CD4-positive, alpha-beta T cell treated with Interleukin-6 at 100 ng/mL for 8 hours (primary cell): ENCODE measurements at places on chromosomes 4 and X.

GRCh38 chr4:6393066-6393465 is 79.3 kb downstream of the PPP2R2C start:
- DNase-seq: no peak

DNA sequence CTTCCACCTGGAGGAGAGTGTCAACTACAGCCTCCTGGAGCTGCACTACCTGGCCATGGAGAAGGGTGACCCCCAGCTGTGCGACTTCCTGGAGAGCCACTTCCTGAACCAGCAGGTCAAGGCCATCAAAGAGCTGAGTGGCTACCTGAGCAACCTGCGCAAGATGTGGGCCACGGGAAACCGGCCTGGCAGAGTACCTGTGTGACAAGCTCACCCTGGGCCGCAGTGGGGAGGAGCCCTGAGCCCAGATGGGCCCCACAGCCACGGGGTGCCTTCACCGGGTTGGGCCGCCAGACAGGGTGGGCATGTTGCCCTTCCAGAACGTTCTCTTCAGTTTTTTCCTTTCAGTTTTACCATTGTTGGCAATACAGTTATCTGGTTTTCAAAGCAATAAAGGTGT is 15.2 kb upstream of the FAM47A start:
- no peak for DNase-seq

GRCh38 chr4:140581078-140581477 is 12.3 kb upstream of the UCP1 start:
- DNase-seq: no peak

- DNase-seq: no peak
Observed at GRCh38 chr4:181982437-181982836, 260.8 kb upstream of the TENM3 start.

DNA sequence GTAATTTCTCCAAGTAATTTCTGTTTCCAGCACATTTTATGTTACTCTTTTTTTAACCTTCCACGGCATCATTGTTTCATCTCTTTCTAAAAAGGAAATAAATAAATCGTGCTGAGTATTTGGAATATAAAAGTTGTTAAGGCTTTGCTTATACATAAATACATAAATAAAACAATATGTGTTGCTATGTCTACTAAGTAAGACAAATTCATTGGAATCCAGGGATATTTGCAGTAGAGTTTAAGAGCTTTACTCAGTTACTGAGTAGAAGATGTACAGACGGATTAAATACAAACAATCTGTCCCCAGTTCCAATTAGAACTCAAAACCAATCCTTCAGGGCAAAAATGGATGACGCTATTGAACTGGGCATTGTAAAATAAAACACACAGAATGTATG is 1.4 kb downstream of the ARHGAP24 start:
- no peak for DNase-seq

DNA sequence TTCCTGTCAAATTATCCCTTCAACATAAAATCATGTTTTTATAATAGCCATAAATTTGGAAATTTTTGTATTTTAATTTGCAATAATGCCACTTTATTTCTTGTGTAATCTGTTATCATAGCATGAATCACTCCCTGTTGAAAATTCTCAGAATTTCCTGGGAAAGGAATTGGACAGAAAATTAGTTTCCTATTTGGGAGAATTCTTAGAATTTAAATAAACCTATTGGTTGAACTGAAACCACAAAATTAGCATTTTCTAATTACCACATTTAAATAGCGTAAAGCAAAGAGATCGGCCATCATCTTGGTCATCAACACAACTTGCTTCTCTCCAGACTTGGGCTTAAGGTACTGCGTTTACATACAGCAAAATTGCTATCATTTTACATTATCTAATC is at the start of gene CSN1S1:
Gene CSN1S1, plus strand, starts transcription at position 301 of the 400 bp plus-strand sequence. CDS start 1,488 bp downstream, outside the sequence.
- DNase-seq: no peak

GRCh38 chr4:168131196-168131595 is 38.9 kb downstream of the ANXA10 start:
- DNase-seq: no peak

DNA sequence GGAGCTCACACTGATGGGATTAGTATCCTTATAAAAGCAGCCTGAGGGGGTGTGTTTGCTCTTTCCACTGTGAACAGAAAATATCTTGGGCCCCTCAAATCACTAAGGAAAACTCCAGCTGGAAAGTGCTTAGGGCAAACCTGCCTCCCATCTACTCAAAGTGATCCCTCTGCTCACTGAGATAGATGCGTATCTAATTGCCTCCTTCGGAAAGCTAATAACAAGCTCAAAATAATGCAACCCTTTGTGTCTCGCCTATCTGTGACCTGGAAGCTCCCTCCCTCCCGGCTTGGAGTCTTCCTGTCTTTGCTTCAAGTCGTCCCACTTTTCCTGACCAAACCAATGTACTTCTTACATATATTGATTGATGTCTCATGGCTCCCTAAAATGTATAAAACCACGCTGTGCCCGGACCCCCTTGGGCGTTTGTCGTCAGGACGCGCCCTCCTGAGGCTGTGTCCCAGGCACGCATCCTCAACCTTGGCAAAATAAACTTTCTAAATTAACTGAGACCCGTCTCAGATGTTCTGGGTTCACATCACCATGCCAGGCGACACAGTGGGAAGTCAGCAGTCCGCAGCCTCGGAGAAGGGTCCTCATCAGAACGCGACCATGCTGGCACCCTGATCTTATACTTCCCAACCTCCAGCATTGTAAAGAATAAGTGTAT is 34.1 kb upstream of the SORCS2 start:
- no peak for DNase-seq

GRCh38 chr4:105116616-105117319 is 29.9 kb upstream of the TET2 start:
- no peak for DNase-seq

GRCh38 chr4:183136855-183137254 is 37.8 kb downstream of the WWC2 start:
- DNase-seq: no peak

GRCh38 chrX:9947131-9947794 is 19.9 kb upstream of the CLDN34 start:
- DNase-seq: no peak

- DNase-seq: no peak
Observed at GRCh38 chr4:140497747-140498636, at the start of gene MGAT4D. Gene MGAT4D, minus strand, starts transcription at chr4:140498293. Its CDS starts 71 bp downstream, at chr4:140498222.

DNA sequence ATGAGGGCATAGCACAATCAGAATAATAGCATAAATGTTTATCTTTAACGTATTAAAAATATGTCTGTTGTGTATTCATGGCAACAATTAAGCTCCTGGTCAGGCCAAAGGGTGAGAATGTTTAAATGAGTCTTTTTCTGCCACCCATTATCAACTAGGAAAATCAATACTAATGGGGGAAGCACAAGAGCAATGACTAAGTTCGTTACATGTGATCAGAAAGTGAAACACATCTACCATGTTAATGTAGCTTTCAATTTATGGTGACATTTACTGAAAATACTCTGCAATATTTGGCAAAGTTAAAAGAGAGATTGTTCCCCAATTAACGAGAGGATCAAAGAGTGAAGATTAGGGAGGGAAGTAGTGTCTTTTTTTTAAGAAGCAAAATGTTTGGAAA is 143.7 kb downstream of the NAA11 start:
- DNase-seq: no peak

DNA sequence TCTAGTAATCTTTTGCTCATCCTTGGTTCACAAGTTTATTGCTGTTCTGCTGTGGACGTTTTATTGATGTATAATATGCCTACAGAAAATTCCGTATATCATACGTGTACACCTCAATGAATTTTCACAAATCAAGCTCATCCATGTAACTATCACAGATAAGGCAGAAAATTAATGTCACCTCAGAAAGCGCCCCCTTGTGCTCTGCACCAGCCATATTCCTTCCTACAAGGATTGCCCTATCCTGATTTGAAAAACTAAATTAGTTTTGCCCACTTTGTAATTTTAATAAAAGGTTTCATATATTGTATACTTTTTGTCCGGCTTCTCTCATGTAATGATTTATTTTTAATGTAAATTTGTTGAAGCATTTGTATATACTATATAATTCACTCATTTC is 390.8 kb downstream of the ADGRL3 start:
- no peak for DNase-seq

GRCh38 chr4:53314252-53314651 is 51.6 kb downstream of the SCFD2 start:
- no peak for DNase-seq

GRCh38 chrX:151725338-151725614 is 9.3 kb upstream of the CNGA2 start:
- no peak for DNase-seq

DNA sequence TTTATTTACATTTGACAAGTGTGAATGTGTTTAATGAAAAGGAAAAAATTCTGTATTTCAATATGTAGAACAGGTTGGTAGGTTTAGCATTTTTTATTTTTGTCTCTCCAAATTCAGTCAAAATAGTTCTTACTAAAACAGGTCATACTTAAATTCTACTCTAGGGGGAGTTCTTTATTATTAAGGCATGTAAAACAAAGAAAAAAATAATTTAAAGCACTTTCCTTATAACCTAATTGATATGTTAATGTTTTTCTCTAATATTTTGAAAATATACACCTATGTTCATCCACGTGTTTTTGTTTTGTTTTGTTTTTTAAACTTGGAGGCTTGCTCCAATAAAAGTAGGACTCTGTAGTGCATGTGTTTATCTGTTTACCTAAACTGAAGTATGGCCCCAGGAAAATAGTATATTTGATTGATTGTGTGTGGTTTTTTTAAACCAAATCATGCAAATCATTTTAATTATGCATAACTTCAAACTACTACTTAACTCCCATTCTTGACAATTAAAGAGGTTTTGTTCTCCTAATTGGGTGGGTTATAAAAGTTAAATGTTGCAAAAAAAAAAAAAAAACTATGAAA is 562.7 kb downstream of the RPA4 start:
- no peak for DNase-seq

DNA sequence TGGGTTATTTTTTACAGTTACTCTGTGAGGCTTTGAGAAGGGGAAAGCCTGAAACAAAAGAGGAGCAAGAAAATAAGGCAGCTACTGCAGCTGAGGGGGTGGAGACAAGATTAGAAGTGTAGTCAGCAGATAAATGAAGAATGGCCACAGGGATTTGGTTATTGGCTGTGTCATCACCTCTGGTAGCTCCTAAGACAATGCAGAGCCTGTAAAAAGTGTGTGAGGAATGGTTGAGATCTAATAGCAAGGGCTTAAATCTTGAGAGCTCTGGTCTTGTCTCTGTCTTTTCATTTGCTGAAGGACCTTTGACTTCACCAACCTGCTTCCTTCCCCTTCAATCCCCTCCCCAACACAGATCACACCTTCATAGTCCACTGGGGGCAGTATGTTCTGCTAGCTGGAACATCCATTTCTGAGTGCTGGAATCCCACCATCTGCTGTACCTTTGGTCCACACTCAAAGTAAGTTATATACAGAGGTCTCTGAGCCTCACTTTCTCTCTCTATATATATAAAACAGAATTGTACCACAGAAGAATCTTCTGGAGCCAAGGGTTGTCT is 213.7 kb upstream of the ZIC3 start:
- DNase-seq: no peak

DNA sequence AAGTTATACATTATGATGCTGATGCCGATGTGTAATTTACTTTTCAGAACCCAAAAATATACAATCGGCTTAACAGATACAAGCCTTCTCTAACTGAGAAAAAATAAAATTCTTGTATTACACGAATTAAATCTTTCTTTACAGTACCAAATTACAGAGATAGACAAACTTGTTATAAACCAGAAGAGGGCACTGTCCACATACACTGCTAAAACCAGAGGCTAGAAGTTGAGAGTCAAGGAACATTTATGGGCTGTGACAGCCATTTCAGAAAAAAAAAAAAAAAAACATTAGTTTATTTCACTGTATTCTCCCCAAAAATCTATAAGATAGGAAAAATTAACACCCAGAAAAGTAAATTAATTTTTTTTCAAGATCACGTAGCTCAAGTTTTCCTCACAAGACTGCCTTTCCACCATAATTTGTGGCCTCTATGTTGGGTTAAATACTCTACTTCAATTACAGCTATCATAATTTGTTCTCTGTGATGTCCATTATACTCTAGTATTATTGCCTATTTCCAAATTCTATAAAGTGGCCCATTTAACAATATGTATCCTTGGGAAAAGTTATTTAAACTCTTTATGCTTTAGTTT is 12.0 kb downstream of the EREG start:
- peak; percentile 28 for DNase-seq

DNA sequence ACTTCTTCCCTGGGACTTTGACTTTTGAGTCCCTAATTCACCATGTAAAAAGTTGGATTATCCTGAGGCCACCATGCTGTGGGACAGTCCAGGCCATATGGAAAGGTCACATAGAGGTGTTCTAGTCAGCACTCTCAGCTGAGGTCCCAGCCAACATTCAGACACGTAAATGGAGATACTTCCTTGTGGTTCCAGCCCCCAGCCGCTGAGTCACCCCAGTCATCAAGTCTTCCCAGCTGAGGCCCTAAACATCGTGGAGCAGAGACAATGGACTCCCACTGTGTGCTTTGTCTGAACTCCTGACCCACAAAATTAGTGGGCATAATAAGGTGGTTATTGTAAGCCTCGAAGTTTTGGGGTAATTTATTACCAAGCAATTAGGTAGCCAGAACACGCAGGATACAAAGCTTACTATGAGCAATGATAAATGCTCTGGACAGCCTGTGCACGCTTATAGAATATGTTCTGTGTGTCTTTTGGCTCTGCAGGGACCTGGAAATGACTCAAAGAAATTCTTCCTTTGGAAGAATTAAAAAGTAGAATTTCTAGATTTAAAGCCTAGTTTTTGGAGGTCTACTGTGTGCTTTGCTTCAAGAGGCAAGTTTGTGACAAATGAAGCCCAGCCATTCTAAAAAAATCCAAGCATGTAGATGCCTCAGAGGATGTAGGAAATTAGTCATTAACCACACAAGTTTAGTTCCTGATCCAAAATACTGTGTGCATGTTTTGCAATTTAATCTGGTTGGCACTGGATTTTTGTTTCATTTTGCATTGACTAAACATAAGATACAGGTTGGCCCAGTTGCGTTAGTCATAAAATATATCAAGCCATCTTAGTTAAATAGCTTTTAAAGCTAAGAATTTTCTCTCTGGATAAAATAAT is 33.2 kb upstream of the SLC9A7 start:
- peak; percentile 5 for DNase-seq

GRCh38 chrX:151596282-151596681 is 32.8 kb downstream of the PASD1 start:
- DNase-seq: no peak

GRCh38 chr4:150525321-150525868 is 56.6 kb upstream of the MAB21L2 start:
- no peak for DNase-seq
